Mammary epithelial cell (primary cell): ENCODE measurements at places on chromosomes 5 and 9. TPM values are rescaled to one million over a fixed set of nuclear protein-coding genes. Genes with fewer than 3 reads are reported as not detected.

DNA sequence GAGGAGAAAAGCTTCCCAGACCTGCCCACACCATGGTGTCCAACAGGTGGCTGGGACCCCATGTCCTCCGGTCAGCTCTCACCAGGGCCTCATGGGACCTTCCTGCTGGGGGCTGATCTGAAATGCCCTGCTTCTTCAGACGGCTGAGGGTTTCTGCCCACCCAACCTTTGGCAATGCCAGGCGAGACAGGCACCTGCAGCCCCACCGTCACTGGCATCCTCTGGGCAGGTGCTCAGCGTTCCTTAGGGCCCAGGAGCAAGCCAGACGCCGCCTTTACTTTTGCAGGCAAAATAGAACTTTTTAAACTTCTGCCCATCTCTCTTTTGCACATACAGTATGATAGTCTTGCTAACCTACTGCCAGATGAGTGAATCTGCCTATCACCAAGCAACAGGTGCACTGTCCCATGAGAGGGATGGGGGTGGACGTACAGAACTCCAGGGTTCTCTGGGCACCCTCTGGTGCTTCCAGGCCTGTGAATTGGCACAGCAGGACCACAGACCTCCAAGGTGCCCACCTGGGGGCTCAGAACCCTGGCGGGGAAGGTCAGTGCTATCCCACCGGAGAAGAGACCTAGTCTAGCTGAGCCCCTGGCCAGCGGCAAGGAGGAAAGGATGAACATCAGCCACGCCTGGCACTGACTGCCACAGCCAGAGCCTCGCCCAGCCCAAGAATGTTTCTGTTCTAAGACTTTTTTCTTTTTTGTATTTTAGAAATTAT is 7.5 kb downstream of the OBP2B start:
- no peak for DNase-seq

- DNase-seq = no peak
Observed at GRCh38 chr5:15433709-15434108, 66.3 kb upstream of the FBXL7 start.

Gene NEURL1B
- 1.5 and 2.9 TPM in 2 replicates for total RNA-seq

Gene DIAPH1
- total RNA-seq = 119 and 178 TPM in 2 replicates

- DNase-seq = peak; percentile 53
Observed at GRCh38 chr9:72362680-72363139, 2.3 kb downstream of the ZFAND5 start.
